ENCODE measurements at places on chromosomes 1 and 21.

- DNase-seq = no peak
Observed at GRCh38 chr1:160143695-160144094, 7.7 kb upstream of the ATP1A4 start.

- DNase-seq = no peak
Observed at GRCh38 chr21:34338226-34338625, 25.6 kb upstream of the KCNE2 start.

DNA sequence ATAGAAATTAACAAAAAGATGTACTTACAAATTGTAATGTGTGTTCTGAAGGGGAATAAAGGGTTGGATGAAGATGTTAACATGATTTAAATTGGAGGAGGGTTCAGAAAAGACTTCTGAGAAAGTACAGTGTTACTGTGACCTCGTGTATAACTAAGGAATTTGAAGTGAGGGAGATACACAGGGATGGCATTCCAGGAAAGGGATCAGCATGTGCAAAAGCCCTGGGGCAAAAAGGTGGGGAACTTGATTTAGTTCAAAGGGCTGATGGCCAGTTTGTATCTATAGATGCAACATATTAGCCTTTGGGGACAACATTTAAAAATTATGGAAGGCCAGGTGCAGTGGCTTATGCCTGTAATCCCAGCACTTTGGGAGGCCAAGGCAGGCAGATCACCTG, 33.3 kb upstream of the DEGS1 start:
- no peak for DNase-seq

DNA sequence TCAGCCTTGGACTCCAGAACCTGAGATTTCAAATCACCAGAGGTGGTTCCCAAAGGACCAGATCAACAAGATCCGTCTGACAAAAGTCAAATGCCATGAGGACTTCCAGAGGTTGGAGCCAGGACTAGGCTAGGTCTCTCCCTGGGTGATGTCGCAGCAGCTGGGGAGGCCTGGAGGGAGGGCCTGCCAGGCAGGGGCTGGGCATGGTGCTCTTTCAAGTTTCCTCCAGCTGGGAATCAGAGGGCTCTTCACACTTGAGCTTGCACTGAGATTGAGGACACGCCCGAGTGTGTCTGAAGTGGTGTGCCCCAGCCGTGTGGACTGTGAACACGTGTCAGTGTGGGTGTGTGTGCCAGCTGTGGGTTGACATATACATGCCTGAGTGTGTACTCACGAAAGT, 21.3 kb upstream of the RSPO1 start:
- DNase-seq = no peak

GRCh38 chr1:201153474-201154388, 543 bp downstream of the TMEM9 start:
- no peak for DNase-seq

DNA sequence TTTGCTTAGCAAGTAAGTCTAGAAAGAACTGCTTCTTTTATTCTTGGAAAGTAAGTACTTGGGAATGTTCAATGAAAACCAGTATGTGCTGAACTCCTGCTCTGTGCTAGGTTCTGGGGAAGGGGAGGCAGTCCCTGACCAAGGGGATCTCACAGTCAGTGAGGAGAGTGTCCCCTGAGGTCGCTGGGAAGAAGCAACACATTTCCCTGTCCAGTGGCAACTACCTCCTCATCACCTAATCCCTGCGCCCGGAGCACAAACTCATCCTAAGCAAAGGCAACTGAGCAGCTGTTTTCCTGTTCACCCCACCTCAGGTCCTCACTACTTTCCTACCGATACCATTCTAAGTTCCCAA, 61.7 kb upstream of the ANGPTL1 start:
- DNase-seq = no peak

- DNase-seq = no peak
Observed at GRCh38 chr1:28512058-28512611, 6.3 kb downstream of the RCC1 start.

GRCh38 chr1:80987824-80988223, 812.9 kb upstream of the ADGRL2 start:
- no peak for DNase-seq

- DNase-seq = no peak
Observed at GRCh38 chr1:65422241-65423203, 2.1 kb downstream of the LEPR start.

All from NCI-H2029 treated with DMSO at 0.1 percent for 48 hours (cell line).